ENCODE measurements at places on chromosomes 4 and X.

GRCh38 chrX:23756165-23756564 is 13.1 kb upstream of the ACOT9 start:
- DNase-seq, result no peak

DNA sequence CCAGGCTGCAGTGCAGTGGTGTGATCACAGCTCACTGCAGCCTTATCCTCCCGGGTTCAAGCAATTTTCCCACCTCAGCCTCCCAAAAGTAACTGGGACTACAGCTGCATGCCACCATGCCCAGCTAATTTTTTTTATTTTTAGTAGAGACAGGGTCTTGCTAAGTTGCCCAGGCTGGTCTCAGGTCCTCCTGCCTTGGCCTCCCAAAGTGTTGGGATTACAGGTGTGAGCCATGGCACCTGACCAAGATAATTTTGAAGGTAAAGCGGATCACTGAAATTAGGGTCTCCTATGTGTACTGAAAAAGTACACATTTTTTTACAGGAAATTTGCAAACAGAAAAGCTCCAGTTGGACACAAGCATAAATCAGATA is 4.8 kb downstream of the SAT1 start:
- no peak for DNase-seq

- DNase-seq, result no peak
These were observed 19.4 kb downstream of the SORBS2 start for GRCh38 chr4:185792384-185793115.

GRCh38 chr4:26058537-26058936 is 144.5 kb downstream of the SMIM20 start:
- DNase-seq, result no peak

- DNase-seq, result no peak
These were observed 12.5 kb upstream of the STS start for GRCh38 chrX:7134981-7135380.

DNA sequence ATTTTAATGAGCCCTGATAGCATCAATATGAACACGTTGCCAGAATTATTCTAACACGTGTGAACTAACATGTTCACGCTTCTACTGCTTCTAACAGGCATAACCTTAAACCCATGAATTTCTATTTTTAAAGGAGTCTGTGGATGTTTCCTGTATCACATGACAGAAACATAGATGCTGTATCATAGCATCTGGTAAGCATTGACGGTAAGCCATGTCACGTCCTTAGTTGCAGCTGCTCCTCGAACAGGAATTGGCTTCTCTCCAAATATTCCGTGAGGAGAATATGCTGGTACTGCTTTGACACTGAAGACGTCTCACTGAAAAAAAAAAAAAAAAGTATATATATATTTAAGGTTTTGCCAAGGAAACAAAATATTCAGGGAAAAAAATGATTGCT is 105.1 kb upstream of the MXRA5 start:
- no peak for DNase-seq

- DNase-seq, result no peak
These were observed 113.3 kb upstream of the C1GALT1C1 start for GRCh38 chrX:120742946-120743665.

GRCh38 chr4:19026281-19026680 is 1004.7 kb upstream of the LCORL start:
- no peak for DNase-seq

DNA sequence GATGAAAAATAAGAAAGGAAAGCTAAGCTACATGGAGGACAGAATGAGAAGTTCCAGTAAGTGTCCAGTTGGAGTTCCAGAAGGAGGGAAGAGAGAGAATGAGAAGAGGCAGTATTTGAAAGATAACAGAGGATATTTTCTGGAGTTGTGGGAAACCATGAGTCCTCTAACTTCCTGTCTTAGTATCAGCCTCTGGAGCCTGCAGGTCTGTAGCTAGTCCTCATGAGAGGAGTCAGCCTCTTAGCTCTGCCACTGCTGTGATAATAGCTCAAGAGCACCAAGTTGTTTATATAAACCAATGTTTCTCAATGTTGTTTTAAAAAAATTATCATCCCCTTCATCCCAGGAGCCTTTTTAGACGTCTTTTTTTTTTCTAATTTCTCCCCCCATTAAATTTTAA is 2.4 kb upstream of the PLAC1 start:
- no peak for DNase-seq

GRCh38 chr4:22463179-22463578 is 52.7 kb downstream of the ADGRA3 start:
- DNase-seq, result no peak

- DNase-seq, result no peak
These were observed 272.9 kb upstream of the ARX start for GRCh38 chrX:25288676-25289075.

- no peak for DNase-seq
These were observed 58.5 kb upstream of the AGTR2 start for GRCh38 chrX:116111934-116112595.

DNA sequence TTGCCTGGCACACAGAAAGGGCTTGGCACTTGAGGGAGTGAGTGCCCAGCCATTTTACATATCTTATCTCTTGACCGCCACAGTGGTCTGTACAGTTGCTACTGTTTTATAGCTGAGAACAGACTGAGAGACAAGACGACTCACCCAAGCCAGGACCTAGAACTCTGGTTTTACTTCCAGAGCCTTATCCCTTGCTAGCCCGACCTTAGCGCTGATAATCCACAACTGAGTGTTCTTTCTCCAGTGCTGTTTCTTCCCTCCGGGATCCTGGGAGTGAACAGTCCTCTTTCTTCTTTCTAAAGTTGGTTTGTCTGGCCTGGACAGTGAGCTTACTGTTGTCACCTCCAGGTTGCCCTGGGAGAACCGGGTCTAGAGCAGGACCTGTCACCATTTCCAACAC is 52.5 kb upstream of the TADA2B start:
- DNase-seq, result no peak

- no peak for DNase-seq
These were observed 704.8 kb upstream of the TENM3 start for GRCh38 chr4:181538431-181538830.

GRCh38 chrX:124829930-124830329 is 483.6 kb downstream of the SH2D1A start:
- DNase-seq, result no peak

DNA sequence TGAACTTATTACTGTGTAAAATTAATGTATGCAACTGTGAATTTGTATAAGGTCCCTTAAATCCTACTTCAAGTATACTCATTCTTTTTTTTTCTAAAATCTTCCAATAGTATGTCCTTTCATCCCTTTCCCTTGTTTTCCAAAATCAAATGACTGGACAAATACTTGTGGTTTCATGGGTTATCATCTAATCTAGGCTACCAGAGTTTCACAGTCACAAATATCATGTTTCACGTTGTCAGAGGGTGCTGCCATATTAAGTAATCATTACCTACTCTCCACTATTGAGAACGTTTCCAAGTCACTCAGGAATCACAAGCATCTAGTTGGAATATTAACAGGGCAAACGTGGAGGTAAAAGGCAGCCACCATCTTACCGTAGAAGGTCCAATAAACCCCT is 1235.0 kb upstream of the TENM3 start:
- no peak for DNase-seq

DNA sequence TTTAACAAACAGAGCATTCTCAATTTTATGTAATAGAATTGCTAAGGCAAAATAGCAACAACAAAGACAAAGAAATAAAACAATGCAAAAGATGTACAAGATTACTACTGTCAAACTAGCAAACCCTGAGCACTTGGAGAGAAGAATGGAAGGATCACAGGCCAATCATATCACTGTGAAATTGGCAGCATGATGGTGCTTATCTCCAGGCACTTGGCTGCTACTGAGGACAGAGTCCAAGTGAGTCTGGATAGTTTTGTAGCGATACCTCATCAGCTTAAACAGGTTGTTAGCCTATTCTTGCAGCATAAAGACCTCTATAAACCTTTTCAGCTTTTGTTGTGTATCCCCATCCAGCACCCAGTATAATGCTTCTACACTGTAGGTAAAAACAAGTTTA is 117.7 kb downstream of the C4orf33 start:
- DNase-seq, result no peak

GRCh38 chr4:177052211-177052934 is 257.3 kb upstream of the NEIL3 start:
- no peak for DNase-seq

- no peak for DNase-seq
These were observed 36.0 kb downstream of the CDKL5 start for GRCh38 chrX:18461431-18461830.

GRCh38 chr4:13476915-13477314 is 7.2 kb downstream of the RAB28 start:
- DNase-seq, result no peak

- DNase-seq, result no peak
These were observed at the start of gene ZCCHC18 for GRCh38 chrX:104112326-104112951. ZCCHC18 (plus strand) TSS chrX:104112523; CDS start chrX:104114112, 1,589 bp downstream.

DNA sequence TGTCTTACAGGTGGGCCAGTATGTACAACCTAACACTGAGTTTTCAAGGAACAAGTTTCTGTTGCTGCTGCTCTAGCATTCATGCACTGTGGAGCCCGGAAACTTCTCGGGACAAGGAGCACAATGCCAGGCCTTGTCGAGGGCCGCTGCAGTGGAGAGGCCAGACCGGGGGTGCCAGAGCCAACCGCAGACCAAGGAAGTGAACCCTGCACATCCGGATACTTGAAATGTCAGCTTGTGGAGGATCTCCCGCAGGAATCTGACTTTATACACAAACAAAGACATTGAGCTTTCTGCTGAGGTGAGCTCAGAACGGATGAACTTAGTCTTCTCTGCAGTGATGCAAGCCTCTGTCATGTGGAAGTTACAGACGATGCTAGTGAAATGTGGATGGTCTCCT is 99.5 kb downstream of the ZNF827 start:
- DNase-seq, result no peak

DNA sequence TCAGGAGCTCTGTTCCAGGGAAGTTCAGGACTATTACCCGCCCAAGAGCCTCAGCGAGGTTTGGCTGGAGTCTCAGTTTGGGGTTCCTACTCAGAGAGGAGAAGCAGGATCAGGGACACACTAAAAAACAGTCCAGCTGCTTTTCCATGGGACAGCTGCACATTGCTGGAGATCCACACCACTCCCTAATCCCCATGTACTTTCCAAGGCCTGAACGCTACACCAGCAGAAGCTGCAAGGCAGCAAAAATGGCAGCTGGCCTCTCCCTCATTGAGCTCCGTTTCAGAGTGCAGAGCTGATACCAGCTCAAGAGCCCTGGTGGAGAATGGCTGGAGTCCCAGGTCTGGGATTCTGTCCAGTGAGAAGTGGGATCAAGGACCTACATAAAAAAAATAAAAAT is 551.2 kb upstream of the PABPC5 start:
- no peak for DNase-seq

DNA sequence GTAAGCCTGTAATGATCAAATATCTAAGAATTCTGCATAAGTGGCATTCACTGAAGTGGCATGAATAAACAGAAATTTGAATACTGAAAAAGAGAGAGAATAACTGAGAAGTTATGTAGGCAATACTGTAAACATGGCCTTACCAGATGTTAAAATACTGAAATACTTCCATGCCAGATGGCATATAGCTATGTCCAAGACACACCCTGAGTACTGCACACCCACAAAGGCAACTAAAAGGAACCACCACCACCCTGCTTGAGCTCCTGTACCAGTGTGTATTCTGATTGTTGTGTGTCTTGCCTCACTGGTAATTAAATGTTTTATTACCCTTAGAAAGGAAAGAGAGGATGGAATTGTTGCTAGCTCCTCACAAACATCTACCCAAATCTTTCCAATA is 192.1 kb downstream of the ADAMTS3 start:
- DNase-seq, result no peak

DNA sequence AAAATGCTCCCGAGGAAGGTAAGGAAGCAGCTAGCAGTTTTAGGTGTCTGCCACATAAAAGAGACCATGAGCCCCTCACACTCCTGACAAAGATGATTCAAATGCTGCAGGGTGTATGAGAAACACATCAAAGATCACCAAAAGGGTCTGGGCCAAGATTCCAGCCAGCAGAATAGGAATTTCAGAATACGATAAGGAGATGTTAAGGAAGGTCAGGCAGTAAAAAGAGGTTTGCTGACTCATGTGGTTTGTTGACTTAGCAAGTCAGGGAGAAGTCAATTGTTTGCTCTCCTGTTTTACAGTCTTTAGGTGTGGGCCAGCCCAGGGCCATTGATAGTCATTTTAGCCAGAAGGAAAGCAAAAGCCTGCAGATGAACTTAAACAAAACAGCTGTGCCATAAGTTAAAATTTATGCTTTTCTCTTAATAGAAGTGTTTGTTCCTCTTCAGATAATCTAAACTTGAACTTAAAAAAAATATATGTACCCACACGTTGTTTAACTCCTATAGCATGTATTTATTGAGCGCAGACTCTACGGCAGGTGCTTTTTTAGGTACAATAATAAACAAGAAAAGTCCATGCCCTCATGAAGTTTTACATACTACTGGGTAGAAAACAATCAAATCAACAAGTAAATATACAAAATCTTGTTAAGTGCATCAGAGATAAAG is 115.6 kb downstream of the CAMK2D start:
- DNase-seq, result no peak

DNA sequence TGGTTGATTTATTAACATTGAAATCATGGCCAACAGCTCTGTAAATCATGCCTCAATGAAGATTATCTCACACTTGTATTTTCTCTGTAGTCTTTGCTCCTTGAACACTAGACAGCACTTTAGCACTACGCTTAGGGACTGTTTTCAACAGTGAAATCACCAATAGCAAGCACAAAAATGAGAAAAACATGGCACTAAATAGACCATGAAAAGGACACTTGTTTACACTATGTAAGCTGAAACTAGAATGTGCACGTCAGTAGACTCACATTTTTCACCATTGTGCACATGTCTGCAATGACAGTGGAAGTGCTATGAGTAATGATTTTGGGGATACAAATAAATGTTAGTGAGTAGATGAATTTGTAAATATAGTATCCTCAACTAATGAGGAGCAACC is 3.1 kb downstream of the BMP2K start:
- DNase-seq, result no peak

DNA sequence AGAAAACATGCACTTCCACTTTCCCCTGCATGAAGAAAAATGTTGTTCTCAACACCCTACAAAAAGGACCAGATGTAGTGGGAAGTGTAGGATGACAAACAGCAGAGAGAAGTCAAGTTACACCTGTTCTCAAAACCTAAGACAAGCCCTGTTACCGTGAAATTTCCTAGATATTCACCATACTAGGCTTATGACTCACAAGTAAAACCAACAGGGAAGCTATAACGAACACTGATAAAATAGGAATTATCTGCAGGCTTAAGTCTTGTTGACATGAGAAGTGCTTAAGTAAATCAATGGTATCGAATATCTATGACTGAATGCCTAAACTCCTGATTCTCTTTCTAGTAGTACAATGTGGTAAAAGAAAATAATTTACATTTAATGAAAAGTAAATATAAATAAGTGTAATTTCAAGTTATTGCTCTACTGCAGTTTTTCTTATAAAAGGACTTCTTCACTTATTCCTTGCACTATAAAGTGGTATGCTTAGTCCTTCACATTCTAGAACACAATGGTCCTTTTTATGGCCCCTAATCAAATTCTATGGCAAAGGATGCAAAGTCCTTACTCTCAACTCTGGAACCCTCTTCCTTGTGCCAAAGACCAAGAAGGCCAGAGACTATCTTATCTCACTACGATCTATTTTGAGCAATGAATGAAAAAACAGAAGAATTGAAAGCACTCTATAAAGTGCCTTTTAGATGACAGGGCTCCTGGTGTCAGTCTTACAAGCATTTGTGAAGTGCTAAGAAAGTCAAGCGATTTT is 19.6 kb downstream of the AP1S2 start:
- no peak for DNase-seq
